ENCODE measurements at places on chromosomes 4 and X. TPM values are rescaled to one million over a fixed set of nuclear protein-coding genes. Genes with fewer than 3 reads are reported as not detected.

Gene TAB3
- total RNA-seq, result 21.0 TPM

Gene SLC49A3
- total RNA-seq, result 1.7 TPM

Gene CENPE
- total RNA-seq, result 0.67 TPM

Gene EIF1AX
- 61.1 TPM for total RNA-seq

Gene DNAAF6
- total RNA-seq, result not detected

Gene BCORL1
- total RNA-seq, result 14.0 TPM
